Muscle of leg (tissue), 16 donors: ENCODE measurements at places on chromosomes 1 and 21. TPM values are rescaled to one million over a fixed set of nuclear protein-coding genes. Genes with fewer than 3 reads are reported as not detected.

Gene TRPM2
- polyA plus RNA-seq: 1.3 TPM

Gene BATF3
- polyA plus RNA-seq: 1.8 TPM

GRCh38 chr1:62904856-62905225 lies 120.9 kb downstream of the ATG4C start:
- no peak for DNase-seq

DNA sequence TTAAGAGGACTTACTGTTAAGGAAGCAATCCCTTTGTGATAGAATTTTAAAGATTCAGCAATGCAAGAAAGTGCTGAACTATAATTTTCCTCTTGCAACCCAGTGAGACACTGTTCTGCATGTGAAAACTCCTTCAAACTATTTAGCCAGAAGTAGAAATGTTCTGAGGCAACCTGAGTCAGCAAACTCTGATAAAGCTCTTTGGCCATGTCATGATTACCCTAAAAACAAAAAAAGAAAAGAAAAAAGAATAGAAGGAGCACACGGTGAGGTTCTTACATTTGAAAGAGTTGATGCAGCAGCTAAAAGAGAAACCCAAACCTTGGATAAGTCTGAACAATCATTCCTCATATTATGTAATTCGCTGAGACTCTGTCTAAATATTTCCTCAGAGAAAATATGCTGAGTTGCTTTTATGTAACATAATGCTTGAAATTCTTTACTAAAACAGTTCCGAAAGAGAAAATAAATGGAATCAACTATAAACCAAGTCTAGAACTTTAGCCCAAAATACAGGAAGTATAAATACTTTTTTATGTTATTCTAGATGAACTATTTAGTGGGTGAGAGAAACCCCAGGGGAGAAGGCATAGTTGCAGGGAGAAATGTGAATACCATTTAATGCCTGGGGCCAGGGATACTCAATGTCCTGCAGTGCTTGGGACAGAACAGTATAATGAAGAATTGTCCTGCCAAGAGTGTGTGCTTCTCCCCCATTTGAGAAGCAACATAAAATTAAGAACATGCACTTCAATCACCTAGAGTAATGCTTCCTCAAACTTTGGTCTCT lies 60.0 kb downstream of the INTS7 start:
- peak; percentile 30 for DNase-seq

GRCh38 chr21:26055841-26056264 lies 114.7 kb downstream of the APP start:
- DNase-seq: no peak
